ENCODE measurements at places on chromosomes 1 and 21.
A peak's percentile ranks its signal among the peaks of the same experiment; 100 is the strongest.

DNA sequence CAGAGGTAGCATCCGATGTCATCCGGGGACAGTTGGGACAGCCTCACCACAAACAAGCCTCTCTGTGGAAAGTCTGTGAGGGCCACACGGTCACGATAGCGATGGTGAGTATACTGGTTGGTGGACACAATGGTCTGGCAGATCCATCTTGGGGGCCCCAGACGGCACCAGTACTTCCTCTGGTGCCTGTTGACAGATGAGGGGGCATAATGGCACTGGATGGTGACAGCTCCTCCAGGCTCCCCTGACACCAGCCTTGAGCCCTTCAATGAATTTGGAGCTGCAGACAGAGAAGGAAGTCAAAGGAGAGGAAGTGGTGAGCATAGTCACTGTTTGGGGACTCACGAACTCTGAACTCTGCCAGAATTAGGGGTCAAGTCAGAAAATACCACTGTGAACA, 8.0 kb downstream of the FCAMR start:
- no peak for DNase-seq

GRCh38 chr1:33438364-33439160, 7.7 kb upstream of the PHC2 start:
- no peak for DNase-seq

DNA sequence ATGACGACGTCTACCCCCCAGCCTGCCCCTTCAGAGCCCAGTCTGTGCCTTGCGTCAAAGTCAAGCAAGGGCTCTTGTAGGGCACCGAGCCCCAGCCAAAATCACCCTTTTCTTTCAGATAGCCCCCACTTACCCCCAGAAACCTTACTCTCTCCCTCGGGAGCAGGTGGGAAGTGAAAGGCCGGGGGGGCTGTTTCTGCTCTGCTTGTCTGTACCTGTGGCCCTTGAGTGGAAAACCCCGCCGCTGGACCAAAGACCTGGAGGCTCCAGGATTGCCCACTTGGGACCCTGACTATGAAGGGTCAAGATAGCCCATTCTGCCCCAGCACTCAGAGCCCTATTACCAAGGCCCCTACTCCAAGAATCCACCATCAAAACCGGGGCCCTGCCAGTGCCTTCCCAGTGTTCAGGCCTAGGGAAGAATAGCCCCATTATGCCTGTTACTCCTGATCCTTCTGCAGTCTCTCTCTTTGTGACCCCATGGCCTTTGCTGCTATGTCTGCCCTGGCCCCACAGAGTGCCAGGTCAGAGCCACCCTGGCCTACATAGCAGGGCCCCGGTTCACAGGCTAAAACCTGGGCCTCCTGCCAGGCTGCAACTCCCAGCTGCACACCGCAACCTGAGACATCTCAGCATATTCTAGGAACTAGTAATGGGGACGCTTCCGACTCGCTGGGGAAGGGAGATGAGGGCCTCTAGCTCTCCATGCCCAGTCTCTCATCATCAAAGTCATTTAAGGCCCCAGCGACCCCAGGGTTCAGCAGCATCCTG, 22.2 kb upstream of the HPDL start:
- DNase-seq, result peak; percentile 44

- no peak for DNase-seq
Measured at GRCh38 chr1:171654942-171655745, 2.7 kb upstream of the MYOC start.

DNA sequence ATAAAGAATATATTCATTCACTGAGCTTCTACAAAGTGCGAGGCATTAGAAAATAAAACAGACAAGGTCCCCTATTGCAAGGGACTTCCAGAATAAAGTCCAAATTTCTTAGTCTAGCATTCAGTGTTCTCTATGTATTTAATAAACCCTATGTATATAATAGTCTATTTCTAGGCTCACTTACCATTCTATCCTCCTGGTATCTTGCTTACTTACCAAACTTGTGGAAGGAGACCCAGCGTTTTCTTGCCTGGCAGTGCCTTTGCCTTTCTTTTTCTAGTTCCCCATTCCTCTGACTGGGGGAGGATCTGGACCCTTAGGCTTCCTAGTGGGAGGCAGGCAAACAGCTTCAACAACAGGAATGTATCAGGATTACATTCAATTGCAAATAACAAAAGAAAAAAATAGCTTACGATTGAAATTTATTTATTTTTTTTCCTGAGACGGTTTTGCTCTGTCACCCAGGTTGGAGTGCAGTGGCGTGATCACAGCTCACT, 690 bp upstream of the RNF19B start:
- DNase-seq, result no peak

- no peak for DNase-seq
Measured at GRCh38 chr1:89581859-89582258, 51.1 kb upstream of the LRRC8C start.

GRCh38 chr1:161985301-161985822, 38.3 kb downstream of the OLFML2B start:
- no peak for DNase-seq

DNA sequence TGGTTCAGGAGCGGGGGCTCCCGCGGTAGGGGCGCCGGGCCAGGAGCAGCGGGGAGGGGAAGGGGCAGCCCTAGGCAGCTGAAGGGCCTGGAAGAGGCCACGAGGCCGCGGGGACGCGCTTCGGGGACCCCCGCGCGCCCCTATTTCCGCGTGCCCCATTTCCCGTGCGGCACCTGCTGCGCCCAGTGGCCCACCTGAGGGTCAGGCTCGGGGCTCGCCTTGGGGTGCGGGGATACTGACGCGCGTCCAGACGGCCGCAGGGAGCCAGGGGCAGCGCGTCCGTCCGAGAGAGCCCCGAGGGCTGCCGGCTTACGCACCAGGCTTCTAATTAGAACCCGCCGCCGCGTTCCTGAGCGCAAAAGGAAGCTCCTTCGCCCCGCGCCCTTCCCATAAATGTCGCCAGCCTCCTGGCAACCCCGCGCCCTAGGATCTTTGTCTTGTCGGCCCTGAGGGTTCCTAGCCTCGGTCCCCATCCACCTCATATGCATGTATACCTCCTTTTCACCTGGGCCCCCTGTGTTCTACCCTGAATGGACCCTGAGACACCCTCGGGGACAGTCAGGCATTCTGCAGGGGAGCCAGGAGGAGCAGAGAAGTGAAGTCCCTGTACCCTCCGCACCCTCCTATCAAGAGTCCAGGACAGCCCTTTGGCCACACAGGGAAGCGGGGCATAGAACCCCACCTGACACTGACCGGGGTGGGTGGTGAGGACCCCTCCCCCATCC, 1.8 kb downstream of the WNT3A start:
- no peak for DNase-seq

GRCh38 chr1:1199961-1200875, 6.2 kb downstream of the TNFRSF18 start:
- no peak for DNase-seq

GRCh38 chr1:234879147-234880080, 249.2 kb downstream of the TOMM20 start:
- DNase-seq, result no peak

DNA sequence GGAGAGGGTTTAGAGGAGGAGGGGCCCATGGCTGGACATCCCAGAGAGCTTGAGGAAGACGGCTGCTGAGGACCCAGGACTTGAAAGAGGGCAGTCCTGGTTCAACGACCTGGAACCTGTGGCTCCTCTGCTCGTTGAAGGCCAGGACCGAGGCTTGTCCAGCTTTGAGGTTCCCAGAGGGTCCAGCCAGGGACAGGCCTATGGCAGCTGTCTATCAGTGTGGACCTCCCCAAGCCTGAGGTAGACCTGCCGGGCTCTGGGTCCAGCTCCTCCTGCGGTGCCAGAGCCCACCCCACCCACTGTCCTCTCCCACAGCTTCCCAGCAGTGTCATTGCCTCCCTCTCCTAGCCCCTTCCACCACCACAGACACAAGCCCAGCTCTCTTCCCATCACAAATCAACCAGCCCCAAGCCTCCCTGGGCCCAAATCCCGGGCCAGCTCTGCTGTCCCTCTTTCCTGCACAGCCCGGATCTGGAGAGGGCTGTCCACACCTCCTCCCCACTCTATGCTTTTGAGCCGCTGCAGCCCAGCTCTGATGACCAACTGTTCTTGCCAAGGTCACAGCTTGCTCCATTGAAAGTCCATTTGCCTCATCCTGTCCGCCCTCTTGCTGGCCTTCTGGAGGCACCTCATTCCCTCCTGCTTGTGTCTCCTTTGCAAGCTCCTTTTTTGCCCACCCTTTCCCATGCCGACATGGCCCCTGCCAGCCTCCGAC, 48.7 kb upstream of the EDN2 start:
- DNase-seq, result no peak

- DNase-seq, result no peak
Measured at GRCh38 chr1:189216886-189217285, 1260.8 kb downstream of the BRINP3 start.

GRCh38 chr1:27285274-27285660, 36.7 kb upstream of the TMEM222 start:
- DNase-seq, result no peak
